ENCODE measurements at places on chromosomes 4 and X.

- DNase-seq, result peak; percentile 29
These were observed 111.7 kb downstream of the CHRNA9 start for GRCh38 chr4:40446839-40447238.

DNA sequence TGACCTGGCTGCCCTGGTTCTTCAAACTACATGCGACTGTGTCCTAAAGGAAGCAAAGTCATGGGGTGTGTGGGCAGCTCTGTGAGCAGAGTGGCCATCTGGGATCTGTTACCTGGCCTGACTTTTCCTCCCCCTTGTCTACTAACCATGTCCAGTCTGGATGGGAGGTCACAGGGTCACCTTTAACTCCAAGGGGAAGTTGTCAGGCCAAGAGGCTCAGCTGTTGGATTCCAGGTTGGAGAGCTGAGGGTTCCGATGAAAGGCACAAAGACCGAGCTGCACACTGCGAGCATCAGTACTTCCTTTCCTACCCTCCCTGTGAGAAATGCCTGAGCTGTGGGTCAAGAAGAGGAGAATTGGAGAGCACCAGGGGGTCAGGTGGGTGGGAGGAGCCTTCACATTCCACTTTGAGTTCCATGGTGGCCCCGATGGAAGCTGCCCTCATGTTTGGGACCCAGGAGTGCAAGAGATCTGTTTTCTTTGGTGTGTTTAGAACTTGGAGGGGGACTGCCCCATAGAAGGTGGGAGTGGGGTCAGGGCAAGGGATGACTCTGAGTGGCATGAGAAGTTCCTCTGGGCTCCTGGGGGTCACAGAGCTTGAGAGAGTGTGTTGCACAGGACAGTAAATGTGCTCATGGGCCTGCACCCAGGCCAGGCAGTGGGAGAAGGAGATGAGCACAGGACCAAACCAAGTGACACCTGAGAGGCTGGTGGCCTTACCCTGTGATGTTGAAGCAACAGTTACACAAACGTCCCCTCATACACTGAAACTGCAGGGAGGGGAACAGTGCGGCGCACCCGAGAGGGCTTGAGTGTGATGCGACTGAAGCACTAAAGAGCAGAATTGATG is 36.2 kb downstream of the RGS12 start:
- DNase-seq, result no peak

DNA sequence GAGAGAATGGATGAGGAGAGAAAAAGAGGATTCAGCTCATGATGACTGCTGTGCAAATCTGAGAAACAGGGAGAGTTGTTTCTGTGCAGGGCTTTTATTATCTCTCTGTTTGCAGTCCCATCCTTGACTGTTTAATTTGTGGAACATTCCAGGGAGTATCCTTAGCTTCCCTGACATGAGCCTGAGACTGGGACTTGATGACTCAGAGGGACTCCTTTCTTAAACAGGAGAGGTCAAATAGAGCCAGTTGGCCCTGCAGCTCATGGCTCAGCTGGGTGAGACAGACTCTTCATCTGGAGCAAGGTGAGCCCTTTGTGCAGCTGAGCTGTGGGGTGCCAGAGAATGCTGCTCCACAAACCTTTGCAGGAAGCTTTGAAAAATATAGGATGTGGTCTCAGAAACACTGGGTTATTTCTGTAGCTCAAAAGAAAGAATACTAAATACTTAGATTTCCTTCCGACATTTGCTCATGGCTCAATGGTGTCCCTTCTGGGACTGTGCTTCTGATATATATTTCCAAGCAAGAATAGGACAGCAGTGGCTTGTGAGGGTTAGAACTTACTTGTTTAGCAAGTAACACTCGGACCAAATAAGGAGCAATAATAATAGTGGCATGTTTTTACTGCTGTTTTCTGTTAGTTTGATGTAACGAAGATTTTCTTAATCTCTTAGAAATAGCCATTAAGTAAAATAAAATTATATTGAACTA is 14.5 kb downstream of the ARHGAP24 start:
- no peak for DNase-seq

- DNase-seq, result no peak
These were observed 11.3 kb downstream of the CPEB2 start for GRCh38 chr4:15013585-15013984.

DNA sequence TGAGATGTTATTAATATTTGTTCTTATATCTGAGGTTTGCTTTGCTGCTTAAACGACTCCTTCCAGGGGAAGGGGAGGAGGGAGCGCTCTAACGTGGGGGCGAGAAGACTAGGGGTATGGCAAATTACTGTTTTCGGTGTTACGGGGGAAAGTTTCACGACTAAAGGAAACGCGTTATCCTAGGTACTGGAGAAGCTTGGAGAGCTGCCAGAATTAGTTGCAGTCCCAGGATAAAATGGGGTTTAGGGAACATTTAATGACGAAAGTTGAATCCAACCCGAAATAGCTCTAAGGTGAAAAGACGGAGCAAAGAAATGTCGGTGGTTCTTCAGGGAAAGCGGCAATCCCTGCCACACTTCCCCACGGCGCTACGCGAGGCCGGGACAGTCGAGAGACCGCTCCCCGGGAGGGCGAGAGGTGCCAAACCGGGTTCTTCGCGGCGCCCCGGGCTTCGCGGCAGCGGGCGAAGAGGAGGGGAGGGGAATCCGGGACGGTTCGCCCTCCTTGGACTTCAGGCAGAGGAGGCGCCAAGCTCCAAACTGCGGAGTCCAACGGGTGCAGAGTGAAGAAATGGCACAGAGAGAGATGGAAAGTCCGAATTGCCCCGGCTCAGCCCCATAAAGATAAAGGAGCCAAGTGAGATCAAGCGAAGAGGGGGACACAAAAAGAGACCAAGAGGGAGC is 724 bp downstream of the THOC2 start:
- DNase-seq, result peak; percentile 19

GRCh38 chr4:145843148-145843547 is 95.5 kb downstream of the ZNF827 start:
- DNase-seq, result no peak

DNA sequence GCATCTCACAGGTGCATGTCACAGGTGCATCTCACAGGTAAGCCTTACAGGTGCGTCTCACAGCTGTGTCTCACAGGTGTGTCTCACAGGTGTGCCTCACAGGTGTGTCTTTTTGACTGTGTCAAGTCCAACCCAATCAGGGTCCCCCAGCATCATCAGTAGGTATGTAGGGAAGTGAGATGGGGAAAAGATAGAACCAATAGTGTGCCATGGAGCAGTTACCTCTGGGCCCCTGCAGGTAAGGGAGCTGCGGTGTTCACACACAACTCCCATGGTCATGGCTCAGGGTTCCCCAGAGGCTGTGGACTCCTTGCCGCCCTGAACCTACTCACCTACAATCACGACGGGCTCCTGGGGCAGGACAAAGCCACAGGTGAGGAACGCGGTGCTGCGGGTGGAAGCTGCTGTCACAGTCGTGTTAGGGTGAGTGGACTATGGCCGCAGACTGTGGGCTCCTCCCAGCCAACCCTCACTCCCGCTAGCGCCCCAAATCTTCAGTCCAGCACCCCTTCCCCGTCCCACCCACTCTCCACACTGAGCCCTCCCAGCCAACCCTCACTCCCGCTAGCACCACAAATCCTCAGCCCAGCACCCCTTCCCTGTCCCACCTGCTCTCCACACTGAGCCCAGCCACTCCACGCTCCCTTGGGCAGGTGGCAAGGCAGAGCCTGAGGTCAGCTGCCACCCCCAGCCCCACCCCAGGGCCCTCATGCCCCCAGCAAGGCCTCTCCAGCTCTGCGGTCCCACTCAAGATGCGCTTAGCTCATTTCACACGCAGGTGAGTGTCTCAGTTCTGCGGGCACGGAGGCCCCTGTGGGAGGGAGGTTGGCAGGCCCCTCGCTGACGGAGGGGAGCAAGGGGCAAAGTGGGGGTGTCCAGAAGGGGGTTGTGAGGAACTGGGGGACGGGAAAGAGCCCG is 2.1 kb upstream of the PDE6B start:
- no peak for DNase-seq

- DNase-seq, result no peak
These were observed 211.0 kb downstream of the DCLK2 start for GRCh38 chr4:150289198-150289597.

- no peak for DNase-seq
These were observed 72.7 kb upstream of the EDNRA start for GRCh38 chr4:147408189-147408588.

DNA sequence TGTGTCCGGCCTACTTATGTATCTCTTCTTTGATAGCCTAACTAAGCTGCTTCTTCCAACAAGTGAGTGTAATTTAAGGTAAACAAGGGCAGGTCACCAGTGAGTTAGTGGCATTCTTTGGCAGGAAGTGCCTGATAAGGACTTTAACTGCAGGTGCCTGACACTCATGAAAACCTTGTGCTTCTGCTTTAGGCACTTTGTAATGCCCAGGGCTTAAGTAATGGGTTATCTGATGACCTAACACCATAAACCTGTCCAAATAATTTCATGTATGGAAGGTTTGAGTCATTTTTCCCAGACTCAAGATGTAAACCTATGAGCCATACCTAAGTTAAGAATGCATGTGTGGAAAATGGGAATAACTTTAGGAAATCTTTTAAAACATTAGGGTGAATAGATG is 43.0 kb downstream of the BCOR start:
- no peak for DNase-seq

- DNase-seq, result no peak
These were observed 33.4 kb upstream of the MSMO1 start for GRCh38 chr4:165293927-165294649.

DNA sequence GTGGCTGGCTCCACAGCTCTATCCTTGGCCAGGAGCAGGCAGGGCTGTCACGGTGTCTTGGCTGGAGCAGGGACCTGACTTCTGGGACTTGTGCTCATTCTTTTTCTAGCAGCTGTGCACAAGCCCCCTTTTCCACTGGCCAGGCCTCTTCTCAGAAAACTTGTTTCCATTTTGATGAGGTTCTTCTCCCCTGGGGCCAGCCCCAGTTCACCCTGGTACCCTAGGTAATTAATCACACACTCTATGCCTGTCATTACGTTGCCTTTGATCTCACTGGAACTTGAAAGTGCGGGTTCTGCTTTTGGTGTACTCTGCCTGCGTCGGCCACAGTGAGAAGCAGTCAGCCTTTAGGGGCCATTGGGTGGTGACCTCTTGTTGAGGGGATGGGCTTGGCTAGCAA is 26.6 kb downstream of the DRD5 start:
- DNase-seq, result no peak

GRCh38 chr4:77500801-77501200 is 104.8 kb upstream of the CXCL13 start:
- no peak for DNase-seq

DNA sequence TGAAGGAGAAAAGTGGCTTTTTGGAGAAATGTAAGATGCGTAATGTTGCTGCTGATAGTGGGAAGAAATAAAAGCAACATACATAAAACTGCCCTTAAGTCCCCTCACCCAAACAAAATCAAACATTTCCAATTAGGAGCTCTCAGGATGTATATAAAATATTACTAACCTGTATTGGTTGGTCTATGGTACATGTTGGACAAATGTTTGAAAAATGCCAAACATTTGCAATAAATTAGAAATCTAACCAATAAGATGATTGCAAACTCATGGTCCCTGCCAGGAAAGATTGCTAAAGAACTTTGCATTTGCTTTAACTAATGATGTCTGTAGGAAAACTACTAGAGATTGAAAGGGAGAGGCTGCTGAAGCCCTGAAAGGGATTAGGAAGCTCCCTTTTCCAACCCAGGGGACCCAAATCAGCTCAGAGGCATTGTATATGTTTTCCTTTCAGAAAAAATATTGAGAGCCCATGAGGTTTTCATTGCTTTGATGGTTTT is 1.8 kb downstream of the SFRP2 start:
- no peak for DNase-seq

Data from thyroid gland (tissue), 4 donors.